Stimulated activated CD4-positive, alpha-beta T cell treated with anti-CD3 and anti-CD28 coated beads, Interleukin-12 subunit alpha, Interleukin-12 subunit beta, amount 100 ng/mL, for 24 hours (primary cell): ENCODE measurements at places on chromosomes 7 and 10.
A peak's percentile ranks its signal among the peaks of the same experiment; 100 is the strongest.

- DNase-seq = peak; percentile 39
Measured at GRCh38 chr7:129438839-129439651, 4.8 kb downstream of the STRIP2 start.

DNA sequence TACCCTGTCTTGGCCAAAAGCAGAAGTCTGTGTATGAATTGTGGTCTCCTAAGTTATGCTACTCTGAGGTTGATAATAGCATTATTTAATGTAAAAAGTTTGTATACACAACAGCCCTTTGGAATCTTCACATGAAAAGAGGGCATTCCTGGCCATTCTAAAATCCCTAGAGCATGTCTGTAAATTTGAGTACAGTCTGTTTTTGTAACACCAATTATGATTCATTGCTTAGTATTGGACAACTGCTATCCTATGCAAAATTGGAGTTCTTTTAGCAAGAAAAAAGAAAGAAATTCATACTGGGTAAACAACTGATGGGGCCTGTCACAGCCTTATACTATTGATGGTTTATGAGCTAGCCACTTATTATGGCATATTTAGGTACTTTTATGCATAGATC lies 10.2 kb downstream of the CUTC start:
- DNase-seq = no peak

- DNase-seq = no peak
Measured at GRCh38 chr10:83935911-83936310, 203.4 kb upstream of the GHITM start.

DNA sequence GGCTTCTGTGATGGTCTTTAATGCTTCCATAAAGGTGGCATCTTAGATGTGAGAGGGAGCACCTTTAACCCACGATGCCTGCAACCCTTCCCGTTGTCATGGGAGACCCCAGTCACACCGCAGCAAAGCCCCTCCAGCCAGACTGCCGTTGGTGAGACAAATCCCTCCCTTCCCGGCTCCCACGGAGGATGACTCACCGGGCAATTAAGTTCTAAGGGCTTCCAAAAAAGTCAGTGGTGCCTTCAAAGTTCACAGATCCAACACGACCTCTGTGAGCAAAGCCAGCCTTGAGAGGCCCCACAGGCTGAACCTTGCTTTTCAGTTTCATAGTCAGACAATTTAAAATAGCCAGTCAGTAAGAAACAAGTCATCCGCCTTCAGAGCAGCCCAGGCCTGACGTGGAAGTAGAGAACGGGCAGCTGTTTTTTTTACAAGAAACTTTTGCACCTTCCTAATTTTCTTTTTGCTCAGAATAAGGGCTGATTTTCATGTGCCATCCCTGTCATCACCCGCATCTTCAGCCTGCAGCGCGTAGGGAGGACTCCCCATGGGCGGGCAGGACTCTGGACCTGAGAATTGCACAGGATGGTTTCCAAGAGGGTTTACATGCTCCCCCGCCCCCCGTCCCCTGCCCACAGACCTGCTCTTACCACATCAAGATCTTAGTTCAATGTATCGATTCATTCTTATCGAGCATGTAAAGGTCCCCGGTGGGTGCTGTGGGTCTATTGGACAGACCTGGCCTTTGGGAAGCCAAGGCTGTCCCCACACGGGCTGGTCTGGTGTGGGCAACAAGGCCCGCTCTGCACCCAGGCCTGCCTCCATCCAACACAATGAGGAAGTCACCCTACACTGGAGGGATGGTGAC lies 333.9 kb downstream of the DNAJB6 start:
- DNase-seq = no peak

- DNase-seq = no peak
Measured at GRCh38 chr7:158280448-158281144, 307.0 kb downstream of the PTPRN2 start.

DNA sequence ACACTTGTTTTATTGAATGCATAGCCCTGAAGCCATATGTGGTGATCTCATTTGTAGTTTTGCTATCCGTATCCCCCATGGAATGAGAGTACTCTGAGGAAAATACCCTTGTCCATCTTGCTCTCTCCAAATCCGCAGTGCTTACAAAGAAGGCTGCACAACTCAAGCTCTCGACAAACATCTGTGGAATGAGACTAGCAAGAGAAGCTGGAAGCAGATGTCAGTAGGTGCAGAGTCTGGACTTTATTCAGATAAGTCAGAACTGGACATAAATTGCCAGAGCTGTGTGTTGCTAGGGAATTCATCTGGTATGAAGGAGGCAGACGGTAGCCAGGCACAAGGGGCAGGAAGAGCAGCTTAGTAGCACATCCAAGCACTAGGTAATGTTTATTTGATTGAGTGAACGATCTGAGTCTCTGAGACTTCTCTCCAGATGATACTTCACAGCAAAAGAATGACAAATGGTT lies 1046.2 kb downstream of the XPNPEP1 start:
- no peak for DNase-seq

- DNase-seq = no peak
Measured at GRCh38 chr7:226281-226895, 34.0 kb downstream of the FAM20C start.

- no peak for DNase-seq
Measured at GRCh38 chr7:80060218-80060806, 74.3 kb upstream of the GNAI1 start.

GRCh38 chr7:6623589-6624245 lies 8.3 kb downstream of the ZNF853 start:
- DNase-seq = no peak

- DNase-seq = no peak
Measured at GRCh38 chr7:112079122-112079521, 127.1 kb downstream of the DOCK4 start.

GRCh38 chr7:36795451-36796021 lies 71.2 kb upstream of the AOAH start:
- no peak for DNase-seq

- DNase-seq = no peak
Measured at GRCh38 chr7:3691478-3692158, 390.6 kb downstream of the SDK1 start.

- no peak for DNase-seq
Measured at GRCh38 chr10:79431891-79432831, 13.3 kb downstream of the ZCCHC24 start.

DNA sequence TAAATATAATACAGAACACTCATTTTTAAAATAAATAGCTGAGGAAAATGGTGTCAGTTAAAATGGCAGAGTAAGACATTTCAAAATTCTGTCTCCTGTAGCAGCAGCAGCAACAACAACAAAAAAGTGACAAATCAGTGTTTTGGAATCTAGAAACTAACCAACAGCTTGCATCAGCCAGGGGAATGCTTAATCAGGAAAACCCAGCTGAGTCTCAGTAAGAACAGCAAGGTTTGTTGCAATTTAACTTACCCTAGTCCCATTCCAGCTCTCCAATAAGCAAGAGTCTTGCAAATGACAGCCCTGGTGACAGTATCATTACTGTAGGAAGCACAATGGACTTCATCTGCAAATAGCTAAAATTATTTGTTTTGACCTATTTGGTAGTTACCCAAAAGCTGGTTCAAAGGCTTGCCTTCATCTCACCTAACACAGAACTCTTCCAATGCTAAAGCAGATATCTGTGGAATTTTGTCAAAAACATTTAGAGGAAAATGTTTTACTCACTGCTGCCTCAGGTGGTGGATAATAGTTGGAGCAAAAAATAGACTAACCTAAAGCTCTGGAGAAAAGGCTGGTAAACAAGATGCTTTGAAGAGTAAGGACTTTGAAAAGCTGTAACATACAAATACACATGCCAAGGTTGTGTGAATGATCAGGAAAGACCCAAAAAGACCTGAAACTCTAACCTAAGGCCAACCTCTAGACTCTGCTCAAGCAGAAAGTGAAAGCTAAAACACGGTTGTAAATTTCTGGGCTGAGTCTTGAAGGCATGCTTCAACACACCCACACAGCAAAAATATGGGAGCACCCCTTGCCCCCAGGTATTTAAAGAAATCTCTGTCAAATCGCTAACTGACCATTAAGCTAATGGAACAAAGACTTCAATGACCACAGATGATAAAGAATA lies 9.9 kb upstream of the ARHGAP22 start:
- DNase-seq = no peak

DNA sequence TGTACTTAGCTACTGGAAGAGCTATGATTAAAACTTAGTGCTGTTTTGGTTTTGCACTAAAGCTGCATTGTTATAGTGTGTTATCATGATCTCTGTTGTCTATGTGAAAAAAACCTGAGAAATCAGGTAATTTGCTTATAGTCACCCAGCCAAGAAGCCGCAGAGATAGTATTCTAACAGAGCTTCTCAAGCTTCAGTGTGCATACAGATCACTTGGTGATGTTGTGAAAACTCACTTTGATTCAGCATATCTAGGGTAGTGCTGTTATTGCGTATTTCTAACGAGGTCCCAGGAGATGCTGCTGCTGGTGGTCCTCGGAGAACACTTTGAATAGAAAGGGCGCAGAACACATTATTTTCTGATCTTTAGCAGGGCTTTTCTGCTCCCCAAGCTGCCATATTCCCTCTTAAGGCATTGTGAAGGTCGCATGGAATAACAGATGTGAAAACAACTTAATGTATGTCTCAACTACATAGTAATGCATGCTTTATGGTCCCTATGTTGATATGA lies 68.4 kb upstream of the PDCD4 start:
- no peak for DNase-seq

DNA sequence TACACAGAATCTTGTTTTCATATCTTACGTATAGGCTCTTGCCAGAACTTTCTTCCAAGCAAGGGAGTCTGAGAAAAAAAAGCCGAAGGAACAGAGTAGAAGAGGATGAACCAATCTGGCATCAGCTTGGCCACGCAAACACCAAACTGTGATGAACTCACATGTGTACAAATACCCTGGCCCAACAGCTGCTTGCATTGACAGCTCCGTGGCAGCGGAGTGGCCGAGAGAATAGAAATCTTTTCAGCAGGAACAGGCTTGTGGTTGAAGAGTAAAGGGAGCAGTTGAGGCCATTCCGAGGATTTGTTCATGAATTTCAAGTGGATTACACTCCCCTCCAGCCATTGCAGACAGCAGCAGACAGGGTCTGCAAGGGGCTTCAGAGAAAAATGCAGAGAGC lies 173.8 kb upstream of the PLXNA4 start:
- no peak for DNase-seq

- DNase-seq = no peak
Measured at GRCh38 chr7:111112439-111112838, 21.5 kb downstream of the LRRN3 start.

DNA sequence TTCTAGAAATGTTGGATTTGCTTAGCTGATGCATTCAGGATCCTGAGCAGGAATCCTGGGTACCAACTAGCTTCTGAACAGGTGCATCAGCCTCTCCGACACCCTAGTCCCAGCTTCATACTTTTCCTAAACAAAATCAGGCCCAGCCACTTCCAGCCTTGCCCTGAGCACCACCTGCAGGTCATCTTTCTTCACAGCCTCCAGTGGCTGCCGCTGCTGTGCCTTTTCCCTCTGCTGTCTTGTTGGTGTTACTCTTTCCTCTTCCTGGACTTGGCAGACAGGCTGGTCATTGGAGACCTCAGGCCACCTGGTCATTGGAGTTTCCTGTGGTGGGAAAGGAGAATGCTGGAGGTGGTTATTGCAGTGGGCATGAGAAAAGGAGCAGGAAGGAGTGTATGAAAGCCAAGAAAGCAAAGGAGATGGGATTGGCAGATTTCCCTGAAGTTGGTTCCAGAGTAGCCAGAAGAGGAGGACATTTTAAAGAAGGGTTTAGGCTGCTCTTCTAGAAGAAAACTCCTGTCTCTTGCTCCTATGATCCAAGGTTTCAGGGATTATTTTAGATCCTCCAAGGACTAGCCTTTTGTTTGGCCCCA lies 48.2 kb upstream of the NFKB2 start:
- DNase-seq = no peak

DNA sequence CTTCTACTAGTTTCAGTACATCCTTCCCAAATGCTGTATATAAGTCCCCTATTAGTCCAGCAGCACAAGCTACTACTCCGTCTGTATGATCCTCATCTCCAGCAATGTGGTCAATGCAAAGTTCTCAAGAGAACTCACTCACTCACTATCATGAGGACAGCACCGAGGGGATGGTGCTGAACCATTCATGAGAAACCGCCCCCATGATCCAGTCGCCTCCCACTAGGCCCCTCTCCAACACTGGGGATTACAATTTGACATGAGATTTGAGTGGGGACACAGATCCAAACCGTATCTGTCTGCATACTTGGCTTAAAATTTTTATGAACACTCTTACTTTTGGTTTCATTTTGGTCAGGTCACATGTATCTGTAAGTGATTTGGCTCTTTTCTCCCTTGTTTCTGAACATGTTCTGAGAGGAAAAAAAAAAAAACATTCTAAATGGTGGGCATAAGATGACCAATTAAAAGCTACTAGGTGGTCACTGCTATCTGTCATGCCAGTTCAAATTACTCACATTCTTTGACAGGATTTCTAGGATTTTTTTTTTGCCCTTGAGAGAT lies 60.1 kb downstream of the ZNF783 start:
- no peak for DNase-seq

GRCh38 chr7:147894271-147894670 lies 696.3 kb upstream of the C7orf33 start:
- DNase-seq = no peak

DNA sequence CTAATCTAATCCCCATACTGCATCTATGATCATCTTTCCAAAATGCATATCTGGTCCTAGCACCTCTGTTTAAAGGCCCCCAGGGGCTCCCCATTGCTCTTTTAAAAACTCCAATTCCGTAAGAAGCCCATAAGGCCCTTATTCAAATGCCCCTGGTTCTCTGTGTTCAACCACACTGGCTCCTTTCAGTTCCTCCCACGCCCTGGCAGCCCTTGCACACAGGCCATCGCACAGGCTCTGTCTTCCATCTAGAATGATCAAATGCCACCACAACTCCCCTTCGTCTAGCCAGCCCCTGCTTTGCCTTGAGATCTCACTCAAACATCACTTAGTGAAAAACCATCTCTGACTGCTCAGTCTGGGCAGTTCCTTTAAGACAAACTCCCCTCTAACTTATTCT lies 112.9 kb upstream of the LYZL2 start:
- DNase-seq = no peak

DNA sequence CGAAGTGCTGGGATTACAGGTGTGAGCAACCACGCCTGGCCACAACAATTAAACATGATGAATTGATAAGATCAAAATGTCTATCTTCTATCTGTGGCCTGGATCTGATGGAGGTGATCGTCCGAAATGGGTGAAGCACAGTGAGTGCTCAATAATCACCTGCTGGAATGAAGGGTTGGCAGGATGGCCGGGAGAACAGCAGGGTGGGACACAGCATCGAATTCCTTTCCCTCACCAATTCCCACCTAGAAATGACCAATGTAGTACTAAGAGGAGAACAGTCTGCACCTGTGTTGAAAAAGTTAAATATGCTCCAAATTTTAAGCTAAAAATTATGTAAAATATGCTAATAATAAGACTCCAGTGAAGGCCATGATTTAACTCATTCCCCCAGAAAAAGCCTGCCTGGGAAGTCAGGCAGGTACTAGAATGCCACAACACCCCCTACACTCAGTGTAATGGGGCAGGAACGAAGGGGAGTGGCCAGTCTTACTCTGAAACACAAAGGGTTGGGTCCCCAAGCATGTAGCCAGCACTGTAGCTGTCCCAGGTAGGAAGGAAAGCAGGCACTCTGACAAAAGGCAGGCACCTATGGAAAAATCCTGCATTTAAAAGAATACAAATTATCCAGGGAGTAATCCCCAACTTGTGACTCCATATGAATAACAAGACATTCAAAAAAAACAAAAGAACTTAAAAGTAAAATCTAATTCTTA lies 110.3 kb downstream of the VPS41 start:
- no peak for DNase-seq
